ENCODE measurements at places on chromosomes 11 and 22. TPM values are rescaled to one million over a fixed set of nuclear protein-coding genes. Genes with fewer than 3 reads are reported as not detected.

DNA sequence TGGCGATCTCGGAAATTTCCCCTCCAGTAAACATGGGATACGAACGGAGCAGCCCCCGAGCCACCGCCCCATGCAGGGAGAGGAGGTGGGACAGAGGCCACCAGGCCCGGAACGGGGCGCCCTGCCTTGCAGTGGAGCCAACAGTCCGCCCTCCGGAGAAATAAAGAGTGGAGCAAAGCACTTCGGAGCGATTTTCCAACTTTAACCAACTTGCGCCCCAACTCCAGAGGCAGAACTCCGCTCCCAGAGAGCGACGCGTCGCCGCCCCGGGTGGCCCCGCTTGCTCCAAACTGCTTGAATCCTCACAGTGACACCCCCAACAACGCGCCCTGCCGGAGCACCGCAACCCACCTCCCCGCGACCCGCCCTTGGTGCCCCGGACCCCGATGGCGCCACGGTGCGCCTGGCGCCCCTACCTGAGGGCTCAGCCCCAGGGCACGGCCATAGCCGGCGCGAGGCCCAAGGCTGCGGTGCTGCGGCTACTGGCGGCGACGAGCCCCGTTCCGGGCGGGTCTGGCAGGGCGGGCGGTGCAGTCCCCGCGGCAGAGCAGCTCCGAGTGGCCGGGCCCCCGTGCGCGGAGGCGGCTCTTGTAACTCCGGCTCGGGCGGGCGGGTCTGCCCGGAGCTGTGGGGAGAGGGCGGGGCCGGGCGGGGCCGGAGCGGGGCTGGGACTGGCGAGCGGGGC lies at the start of gene AHNAK:
TSS of gene AHNAK (minus strand) at position 563 of the 685 bp plus-strand sequence. CDS start 10,708 bp downstream, outside the sequence.
- DNase-seq: no peak

GRCh38 chr11:16097543-16097942 lies 258.8 kb downstream of the SOX6 start:
- DNase-seq: no peak

DNA sequence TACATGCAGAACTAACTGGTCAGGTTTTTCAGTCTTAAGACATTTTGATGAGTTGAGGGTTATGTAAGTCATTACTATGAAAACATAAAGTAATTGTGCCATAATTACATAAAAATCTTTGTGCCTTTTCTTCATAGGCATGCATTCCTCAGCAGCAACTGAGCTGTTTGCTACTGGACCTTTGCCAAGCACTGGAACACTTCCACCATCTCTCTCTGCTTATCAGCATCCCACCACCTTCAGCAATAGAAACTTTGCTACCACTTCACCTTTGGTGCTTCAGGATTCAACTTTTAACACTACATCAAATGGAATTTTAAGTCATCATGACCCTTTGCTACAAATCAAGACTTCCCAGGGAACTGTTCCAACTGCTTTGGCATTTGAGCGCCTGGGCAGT lies 39.0 kb downstream of the QSER1 start:
- no peak for DNase-seq

GRCh38 chr11:88383447-88383846 lies 45.9 kb upstream of the CTSC start:
- no peak for DNase-seq

- no peak for DNase-seq
Measured at GRCh38 chr11:129209891-129210830, 18.0 kb upstream of the ARHGAP32 start.

DNA sequence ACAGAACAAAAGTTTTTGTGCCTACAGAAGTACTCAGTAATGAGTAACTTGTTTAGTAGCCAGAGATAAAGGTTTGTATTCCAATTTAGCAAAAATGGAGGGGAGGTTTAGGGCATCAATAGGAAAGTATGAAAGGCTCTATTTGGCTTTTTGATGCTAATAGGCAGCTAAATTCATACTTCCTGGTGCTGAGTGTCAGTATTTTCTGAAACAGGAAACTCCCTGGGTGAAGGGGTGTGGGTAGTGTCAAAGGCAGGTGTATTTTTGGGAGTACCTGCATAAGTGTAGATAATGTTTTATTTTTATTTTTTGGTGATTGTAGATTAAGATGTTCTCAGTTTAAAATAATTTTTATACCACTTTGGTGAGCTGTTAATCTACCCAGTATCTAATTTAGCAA lies 29.3 kb upstream of the MMP7 start:
- DNase-seq: no peak

- DNase-seq: no peak
Measured at GRCh38 chr11:69572233-69572860, 68.6 kb upstream of the CCND1 start.

DNA sequence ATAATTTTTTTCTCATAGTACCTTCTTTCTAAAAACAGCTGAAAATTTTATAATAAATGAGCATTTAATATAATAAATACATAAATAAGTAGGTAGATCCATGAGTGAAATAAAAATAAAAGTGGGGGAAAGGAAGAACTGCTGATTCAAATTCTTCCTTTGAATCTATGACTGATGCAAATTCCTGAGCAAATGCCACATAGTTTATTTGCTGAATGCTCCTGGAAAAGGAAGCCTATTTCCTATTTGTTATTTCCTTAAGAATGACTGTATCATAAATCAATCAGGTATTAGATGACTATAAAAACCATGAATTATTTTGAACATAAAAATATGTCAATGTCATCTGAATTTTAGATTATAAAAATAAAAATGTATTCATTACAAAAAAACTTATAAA lies 16.6 kb downstream of the BTBD10 start:
- no peak for DNase-seq

DNA sequence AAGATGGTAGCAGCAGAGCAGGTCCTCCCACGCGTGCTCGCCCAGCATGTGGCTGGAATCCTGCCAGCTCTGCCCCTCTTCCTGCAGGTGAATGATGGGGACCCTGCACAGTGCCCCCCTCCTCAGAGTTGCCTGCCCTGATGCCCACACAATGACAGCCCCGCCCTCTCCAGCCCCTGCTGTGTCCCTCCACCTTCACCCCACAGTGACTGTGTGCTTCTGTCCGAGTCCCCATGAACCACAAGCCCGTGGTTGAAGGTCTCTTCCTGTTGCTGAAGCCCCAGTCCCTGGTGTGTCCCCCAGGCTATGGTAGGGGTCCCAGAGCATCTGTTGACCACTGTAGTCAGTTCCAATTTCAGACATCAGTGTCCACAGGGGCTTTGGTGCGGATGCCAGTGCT lies 71.0 kb downstream of the BRD1 start:
- no peak for DNase-seq

GRCh38 chr22:43088627-43088983 lies 586 bp downstream of the TTLL1 start:
- no peak for DNase-seq

GRCh38 chr22:30244066-30244465 lies 2.5 kb downstream of the LIF start:
- DNase-seq: no peak

DNA sequence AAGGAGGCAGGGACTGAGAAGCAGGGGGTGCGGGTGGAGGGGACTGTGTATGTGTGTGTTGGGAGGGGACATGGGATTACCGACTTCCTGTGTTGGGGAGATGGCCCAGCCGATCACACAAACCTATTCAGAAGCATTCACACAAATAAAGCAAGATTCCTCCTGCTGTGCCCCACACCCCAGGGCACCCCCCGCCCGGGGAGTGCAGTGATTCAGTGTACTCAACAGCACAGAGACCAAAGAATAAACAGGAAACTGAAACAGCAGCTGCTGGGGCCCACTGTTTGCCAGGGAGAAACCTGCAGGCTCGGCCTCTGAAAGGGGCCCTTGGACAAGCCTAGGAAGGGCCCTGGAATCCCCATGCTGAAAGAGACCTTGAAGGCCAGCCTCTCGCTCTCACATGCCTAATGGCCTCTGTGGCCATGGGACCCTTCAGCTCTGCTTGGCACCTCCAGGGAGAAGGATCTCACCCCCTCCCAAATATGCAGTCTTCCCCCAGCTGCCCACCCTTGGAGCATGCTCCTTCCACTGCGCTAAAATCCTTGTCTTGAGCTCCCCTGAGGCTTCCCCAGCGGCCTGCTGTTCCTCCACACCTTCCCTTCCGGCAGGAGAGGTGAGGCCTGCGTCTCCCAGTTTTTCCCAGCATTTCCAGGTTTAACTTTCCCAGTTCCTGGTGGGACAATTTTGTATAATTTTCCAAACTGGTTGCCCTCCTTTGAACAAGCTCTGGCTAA lies 72.9 kb downstream of the CSNK2A3 start:
- no peak for DNase-seq

DNA sequence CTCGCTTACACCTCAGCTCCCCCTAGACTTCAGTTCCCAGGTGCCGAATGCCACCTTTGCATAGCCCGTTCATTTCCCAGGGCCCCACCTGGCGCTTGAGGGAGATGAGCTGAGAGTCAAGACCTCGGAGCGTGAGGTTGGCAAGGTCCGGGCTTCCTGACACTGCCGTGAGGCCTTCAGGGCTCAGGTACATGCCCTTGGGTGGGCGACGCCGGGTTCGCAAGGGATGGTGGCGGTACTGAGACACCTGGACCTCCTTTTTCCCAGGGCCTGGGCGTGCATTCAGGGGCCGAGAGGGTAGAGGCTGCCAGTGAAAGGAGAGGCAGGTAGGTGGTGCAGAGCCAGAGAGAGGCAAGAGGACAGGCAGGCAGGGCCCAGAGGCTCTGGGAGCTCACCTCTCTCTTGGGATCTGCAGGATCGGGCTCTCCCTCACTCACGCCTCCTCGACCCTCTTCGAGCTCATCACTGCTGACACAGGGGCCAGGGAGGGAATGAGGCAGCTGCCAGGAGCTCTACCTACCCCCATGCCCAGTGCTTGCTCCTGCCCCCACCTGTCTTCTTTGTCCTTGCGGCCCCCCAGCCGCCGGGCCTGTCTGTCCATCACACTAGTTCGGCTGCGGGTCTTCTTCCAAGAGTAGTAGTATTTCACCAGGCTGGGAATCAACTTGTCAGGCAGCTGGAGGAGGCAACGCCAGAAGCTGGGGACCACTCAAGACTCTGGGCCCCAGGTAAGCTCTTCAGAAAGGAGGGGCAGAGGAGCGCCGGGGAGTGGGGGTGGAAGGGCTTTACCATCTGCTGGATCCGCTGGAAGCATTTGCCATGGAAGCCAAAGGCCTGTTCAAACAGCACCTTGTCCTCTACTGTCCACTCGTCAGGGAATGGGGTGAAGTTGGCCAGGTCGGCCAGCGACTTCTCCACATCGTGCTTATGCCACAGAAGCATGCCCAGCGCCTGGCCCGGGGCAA lies 2.8 kb downstream of the RCOR2 start:
- no peak for DNase-seq

- DNase-seq: no peak
Measured at GRCh38 chr22:24357547-24357946, 69.9 kb upstream of the ADORA2A start.

DNA sequence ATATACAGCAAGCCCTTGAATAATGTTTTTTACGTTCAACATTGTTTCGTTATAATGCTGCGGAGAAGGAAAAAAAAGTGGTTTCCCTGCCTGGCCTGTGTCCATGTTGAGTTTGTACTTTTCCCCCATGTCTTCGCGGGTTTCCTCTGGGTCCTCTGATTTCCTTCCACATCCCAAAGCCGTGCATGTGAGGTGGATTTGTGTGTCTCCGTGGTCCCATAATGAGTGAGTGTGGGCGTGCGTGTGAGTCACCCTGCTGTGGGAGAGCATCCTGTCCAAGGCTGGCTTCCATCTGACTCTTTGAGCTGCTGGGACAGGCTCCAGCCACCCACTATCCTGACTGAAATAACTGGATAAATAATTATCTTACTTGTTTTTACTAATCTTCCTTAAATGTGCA lies 29.6 kb upstream of the SNX19 start:
- no peak for DNase-seq

GRCh38 chr11:120302001-120302805 lies 22.9 kb upstream of the TLCD5 start:
- DNase-seq: no peak

DNA sequence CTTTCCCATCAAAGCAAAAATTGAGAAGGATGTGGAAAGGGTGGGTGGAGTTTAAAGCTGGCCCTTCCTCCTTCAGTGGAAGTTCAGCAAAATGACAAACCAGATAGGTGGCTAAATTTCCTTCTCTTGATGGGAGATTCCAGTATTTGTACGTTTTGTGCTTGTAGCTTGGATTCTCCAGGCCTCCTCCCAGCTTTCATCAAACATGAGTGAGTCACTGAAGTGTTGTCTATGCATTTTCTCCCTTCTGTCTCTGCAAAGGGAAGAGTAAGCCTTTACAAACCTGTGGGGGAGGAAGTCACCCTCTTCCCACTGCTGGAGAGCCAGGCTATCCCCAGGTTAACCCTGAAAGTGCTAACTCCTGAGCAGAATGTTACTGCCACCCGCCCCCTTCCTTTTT lies 6.4 kb downstream of the MARK2 start:
- DNase-seq: no peak

- DNase-seq: no peak
Measured at GRCh38 chr11:126839496-126839895, 161.1 kb downstream of the KIRREL3 start.

DNA sequence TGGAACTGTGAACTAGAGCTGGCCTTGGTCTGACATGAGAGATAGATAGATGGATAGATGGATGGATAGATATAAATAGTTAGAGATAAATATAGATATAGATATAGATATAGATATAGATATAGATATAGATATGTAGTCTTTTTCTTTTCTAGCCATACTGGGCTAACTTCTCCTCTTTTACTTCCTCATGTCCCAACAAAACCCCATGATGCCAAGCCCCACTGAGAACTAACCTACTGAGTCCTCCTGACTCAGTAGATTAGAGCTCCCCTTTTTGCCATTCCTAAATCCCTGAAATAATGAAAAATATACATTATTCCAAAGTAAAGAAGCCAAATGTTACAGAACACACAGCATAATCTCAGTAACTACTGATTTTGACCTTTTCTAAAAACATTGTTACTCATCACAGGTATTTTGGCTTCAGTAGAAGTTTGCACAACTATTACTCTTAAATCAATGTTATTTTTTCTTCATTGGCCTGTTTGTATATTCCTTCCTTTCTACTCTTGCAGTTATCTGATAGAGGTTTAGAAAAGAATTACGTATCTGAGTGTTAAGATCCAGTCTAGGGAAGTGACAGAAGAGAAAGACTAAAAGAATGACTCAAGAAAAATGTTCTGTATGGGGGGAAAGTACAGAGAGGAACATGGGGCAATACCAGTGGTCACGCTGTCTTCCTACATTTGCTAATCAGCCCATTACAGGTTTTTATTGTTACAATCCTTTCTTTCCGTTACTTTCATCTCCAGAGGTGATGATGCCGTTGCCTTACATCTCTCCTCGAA lies 6.0 kb upstream of the OR10D3 start:
- DNase-seq: no peak

- no peak for DNase-seq
Measured at GRCh38 chr11:117910941-117911655, 18.1 kb downstream of the TMPRSS13 start.

PRR33 gene
- total RNA-seq: not detected

MRGPRE gene
- not detected for total RNA-seq

IFTAP gene
- 29.9 TPM for total RNA-seq

VPREB1 gene
- not detected for total RNA-seq

APOL4 gene
- 2.7 TPM for total RNA-seq

MFRP gene
- total RNA-seq: 0.39 TPM

GDPD5 gene
- total RNA-seq: 90.1 TPM

DDTL gene
- not detected for total RNA-seq

GRM5 gene
- 0.05 TPM for total RNA-seq

MS4A6A gene
- total RNA-seq: 2.9 TPM

CCDC81 gene
- 2.8 TPM for total RNA-seq

PATE4 gene
- not detected for total RNA-seq

MAJIN gene
- total RNA-seq: 0.68 TPM

CFAP300 gene
- total RNA-seq: 0.23 TPM

PGAP2 gene
- 13.8 TPM for total RNA-seq

MMP7 gene
- total RNA-seq: 57.1 TPM

All from glomerular endothelial cell (primary cell).